Left renal cortex interstitium (tissue), 4 donors: ENCODE measurements at places on chromosomes 13 and 19. TPM values are rescaled to one million over a fixed set of nuclear protein-coding genes. Genes with fewer than 3 reads are reported as not detected.

GRCh38 chr19:329876-330275 lies 14.7 kb downstream of the MIER2 start:
- DNase-seq: no peak

- DNase-seq: no peak
Measured at GRCh38 chr19:28489776-28490175, 723.2 kb downstream of the UQCRFS1 start.

DNA sequence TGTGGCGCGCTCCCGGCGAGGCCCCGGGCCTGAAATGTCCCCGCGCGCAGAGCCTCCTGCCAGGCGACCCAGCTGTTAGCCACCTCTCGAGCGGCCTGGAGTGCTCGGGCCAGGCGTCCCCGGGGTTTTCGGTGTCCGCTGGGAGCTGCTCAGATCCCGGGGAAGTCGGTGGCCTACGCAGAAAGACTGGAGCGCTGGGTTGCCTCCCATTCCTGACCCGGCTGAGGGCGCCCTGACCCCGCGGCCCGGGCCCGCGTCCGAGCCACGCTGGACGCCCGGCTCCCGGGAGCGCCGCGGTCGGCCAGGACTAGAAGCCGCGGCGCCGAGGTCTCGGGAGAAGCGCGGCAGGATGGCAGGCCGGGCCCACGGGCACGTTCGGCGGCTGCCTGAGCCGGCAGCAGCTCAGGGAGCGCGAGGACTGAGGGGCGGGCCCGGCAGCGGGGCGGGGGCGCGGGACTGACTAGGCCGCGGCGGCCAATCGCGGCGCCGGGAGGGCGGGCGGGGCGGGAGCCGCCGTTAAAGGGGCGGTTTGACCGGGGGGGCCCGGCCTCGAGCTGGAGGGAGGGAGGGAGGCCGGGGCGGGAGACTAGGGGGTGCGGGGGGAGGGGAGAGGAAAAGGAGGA lies 1.3 kb upstream of the ZIC2 start:
- no peak for DNase-seq

- no peak for DNase-seq
Measured at GRCh38 chr13:94829837-94830365, 117.6 kb upstream of the SOX21 start.

DNA sequence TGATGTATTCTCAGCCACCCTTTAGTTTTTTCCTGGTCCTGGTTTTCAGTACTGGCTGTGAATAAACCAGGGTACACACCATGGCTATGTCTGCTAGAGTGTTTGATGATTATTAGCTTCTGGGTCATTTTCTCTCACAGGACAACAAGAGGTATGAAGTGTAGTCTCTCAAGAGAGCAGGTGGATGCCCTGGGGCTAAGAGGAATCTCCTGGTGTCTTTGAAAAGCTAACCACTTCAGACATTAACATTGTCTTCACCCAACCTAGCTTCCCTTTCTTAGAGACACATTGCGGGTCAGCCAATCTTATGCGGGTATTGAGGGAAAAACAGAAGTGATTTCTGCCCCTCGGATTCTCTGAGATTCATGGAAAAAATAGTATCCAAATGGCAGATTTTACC lies 1.6 kb downstream of the ZNF730 start:
- no peak for DNase-seq

- DNase-seq: no peak
Measured at GRCh38 chr19:32415246-32415645, 9.7 kb downstream of the DPY19L3 start.

DNA sequence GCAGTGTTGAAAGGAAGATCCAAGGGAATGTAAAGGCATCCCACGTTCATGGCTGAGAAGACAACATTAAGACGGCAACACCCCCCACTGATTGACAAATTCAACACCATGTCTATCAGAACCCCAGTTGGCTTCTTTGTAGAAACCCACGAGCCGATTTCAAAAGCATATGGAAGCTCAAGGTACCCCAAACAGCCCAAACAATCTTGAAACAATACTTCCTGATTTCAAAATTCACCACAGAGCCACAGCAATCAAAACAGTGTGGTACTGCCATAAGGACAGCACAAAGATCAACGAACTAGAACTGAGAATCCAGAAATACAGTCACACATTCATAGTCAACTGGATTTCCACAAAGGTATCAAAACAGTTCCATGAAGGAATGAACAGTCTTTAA lies 6.2 kb downstream of the MIER2 start:
- DNase-seq: no peak

DNA sequence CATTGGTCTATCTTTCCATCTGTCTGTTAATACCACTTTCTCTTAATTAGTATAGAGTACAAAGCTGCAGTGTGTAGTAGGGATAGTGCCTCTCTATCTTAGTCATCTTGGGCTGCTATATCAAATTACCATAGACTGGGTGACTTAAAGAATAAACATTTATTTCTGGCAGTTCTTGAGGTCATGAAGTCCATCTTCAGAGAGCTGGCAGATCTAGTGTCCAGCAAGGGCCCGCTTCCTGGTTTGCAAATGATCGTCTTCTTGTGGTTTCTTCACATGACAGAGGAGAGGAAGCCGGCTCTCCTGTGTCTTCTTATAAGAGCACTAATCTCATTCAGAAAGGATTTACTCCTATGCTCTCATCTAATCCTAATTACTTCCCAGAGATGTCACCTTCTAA lies 6.1 kb downstream of the ZNF700 start:
- DNase-seq: no peak

CACNG6 gene
- polyA plus RNA-seq: 0.97 TPM

C13orf42 gene
- polyA plus RNA-seq: 0.52 TPM

LRRC4B gene
- 27.0 TPM for polyA plus RNA-seq
